ENCODE measurements at places on chromosomes 13 and 19.

DNA sequence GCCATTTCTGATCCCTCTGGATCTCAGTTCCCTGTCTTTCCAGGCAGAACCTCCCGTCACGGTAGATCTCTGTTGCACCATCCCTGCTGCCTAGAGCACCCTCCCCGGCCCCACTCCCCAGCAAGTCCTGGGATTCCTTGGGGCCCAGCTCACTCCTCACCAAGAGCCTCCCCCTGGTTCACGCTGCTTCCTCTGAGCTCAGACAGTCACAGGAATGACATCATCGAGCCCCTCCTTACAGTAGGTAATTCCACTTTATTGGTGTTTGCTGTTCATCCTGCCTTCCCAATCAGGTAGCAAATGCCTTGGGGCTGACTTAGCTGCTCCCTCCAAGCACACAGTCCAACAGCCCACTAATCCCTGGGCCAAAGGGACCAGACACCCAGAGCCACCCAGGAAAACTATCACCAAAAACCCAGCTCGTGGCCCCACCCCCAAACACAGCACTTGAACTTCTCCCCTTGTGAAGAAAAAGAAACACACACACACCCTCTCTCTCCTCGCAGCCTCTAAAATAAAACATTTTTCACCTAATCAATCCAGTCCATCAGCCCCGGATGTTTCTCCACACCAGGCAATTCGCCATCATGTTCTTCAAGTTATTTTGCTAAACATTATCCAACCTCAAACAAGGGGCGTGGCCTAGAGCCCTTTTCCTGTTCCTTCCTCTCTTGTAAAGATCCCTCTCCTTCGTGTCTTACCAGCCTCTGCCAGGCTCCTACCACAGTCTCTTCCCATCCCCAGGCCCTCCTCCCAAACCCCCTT, 2.5 kb downstream of the NAPA start:
- DNase-seq, result no peak

DNA sequence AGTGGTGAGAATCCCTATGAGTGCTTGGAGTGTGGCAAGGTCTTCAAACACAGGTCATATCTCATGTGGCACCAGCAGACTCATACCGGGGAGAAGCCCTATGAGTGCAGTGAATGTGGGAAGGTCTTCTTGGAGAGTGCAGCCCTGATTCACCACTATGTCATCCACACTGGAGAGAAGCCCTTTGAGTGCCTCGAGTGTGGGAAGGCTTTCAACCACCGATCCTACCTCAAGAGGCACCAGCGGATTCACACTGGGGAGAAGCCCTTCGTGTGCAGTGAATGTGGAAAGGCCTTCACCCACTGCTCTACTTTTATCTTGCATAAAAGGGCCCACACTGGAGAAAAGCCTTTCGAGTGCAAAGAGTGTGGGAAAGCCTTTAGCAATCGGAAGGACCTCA, 18.7 kb upstream of the AURKC start:
- no peak for DNase-seq

- DNase-seq, result no peak
These were observed 176.8 kb downstream of the OXGR1 start for GRCh38 chr13:96817336-96817941.

DNA sequence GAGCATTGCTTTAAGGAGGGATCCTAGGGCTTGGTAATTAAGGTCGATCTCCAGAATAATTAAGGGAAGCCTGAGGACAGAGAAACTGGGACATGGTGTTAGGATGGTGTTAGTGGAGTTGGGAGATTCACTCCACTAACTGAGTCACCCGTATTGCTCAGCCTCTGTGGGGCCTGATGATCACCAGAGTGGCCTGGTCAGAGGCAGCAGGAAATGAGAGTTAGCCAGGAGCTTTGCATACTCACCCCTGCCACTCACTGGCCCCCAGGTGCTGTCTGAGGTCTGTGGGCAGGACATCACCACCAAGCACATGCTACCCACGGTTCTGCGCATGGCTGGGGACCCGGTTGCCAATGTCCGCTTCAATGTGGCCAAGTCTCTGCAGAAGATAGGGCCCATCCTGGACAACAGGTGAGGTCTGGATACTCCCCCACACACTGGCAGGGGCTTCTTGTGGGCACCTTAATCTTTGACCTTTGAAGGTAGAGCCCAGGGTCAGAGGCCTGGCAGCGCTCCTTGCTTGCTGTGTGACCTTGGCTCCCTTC, 32.1 kb downstream of the PPP2R1A start:
- DNase-seq, result no peak

GRCh38 chr19:33795370-33796163, 1.1 kb upstream of the KCTD15 start:
- DNase-seq, result peak; percentile 38

GRCh38 chr13:65112531-65112941, 2117.6 kb downstream of the PCDH9 start:
- DNase-seq, result no peak

GRCh38 chr19:56955637-56956216, 115.2 kb upstream of the PEG3 start:
- DNase-seq, result no peak

GRCh38 chr13:35332134-35332533, 144.4 kb downstream of the MAB21L1 start:
- no peak for DNase-seq
